Caco-2 (cell line): ENCODE measurements at places on chromosomes 6 and 20.

GRCh38 chr6:93676581-93676980 is 257.2 kb upstream of the EPHA7 start:
- no peak for DNase-seq

- no peak for DNase-seq
Measured at GRCh38 chr6:152700427-152700826, 2.7 kb downstream of the MYCT1 start.

DNA sequence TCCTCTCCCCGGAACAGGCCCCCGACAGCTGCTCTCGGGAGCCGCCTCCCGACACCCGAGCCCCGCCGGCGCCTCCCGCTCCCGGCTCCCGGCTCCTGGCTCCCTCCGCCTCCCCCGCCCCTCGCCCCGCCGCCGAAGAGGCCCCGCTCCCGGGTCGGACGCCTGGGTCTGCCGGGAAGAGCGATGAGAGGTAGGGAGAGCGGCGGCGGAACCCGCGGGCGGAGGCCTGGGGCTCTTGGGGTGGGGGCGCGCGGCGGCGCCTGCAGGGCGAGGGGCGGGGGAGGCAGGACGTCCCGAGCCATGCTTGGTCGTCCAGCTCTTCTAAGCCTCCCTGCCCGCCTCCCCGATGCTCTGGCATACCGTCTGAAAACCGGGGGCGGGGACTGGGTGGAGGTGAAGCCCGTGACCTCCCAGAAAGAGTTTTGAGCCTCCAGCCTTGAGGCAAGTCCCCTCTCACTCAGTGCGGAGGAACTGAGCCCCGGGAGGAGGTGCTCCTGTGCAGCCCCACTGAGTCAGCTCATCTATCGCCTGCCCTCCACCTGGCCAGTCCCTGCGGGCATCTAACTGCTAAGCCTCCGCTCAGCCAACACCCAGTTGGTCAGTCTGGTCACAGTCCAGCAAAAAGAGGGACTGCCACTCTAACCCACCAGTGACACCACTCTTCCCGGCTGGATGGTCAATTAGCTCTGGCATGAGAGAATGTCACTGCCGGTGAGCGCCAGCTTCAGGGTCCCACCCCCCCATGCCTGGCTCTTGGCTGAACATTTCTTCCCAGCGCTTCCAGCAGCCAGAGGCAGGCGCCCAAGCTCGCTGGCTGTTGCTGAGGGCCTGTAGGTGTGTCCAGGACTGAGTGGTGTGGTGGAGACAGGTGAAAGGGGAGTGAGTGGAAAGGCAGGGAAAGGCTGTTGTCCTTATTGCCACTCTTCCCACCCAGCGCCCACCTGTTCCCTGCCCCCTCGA is 482 bp downstream of the DDR1 start:
- DNase-seq, result peak; percentile 56

- DNase-seq, result no peak
Measured at GRCh38 chr6:15689586-15690482, 27.0 kb upstream of the DTNBP1 start.

GRCh38 chr20:64065062-64065973 is 2.3 kb downstream of the TCEA2 start:
- no peak for DNase-seq

DNA sequence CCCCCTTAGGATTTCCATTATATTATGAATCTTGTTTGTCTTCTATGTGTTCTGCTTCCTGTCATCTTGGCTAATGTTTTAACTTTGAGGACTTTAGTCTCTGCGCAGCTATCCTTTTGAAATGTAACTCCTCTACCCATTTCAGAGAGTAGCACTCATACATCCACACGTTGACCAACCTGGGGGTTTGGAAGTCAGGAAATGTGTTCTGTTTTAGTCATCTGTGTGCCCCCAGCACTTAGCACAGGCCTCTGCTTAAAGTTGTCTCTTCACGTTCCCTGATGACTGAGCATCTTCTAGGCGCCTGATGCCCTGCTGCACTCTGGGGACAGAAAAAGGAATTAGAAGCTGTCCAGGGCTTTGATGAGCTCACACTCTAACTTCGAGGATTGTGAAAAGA is 47.9 kb downstream of the HMGN3 start:
- no peak for DNase-seq

GRCh38 chr6:133648581-133648980 is 240.3 kb upstream of the TCF21 start:
- no peak for DNase-seq

DNA sequence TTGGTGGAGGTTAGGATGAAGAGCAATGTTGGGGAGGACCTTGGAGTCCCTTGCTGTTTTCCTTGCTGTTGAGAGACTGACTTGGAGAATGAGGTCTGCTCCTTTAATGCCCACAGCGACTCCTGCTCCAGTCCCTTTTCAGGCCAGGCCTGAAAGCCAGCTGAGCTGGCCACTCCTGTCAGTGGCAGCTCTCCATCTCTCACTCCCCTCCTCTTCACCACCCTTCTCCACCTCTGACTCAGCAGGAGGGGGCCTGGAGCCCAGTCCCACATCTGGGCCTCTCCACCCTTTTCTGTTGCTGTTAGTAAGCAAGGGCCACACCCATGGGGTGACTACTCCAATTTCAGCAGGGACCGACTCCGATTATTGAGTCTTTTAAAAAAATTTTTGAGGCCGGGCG is 2.2 kb downstream of the SNX21 start:
- no peak for DNase-seq

DNA sequence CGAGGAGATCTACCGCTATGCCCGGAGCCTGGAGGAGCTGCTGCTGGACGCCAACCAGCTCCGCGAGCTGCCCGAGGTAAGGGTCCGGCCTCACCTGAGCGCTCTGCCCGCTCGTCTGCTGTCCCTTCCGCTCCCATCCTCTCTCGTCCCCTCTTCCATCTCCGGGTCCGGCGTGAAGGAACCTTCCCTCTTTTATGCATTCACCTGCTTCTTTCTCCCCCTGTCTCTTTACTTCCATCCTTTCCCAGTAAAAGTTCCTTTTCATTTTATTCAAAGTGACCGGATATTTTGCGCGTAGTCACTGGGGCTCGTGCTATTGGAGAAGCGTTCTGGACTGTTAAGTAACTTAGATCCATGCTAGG is 516 bp downstream of the LRRC1 start:
- no peak for DNase-seq
